Stomach (tissue), 19 donors: ENCODE measurements at places on chromosomes 3 and 15. TPM values are rescaled to one million over a fixed set of nuclear protein-coding genes. Genes with fewer than 3 reads are reported as not detected.

IL17RC gene
- 284 TPM for total RNA-seq

RTP3 gene
- not detected for total RNA-seq

ZDHHC19 gene
- not detected for total RNA-seq

GNAT1 gene
- total RNA-seq, result not detected

DNA sequence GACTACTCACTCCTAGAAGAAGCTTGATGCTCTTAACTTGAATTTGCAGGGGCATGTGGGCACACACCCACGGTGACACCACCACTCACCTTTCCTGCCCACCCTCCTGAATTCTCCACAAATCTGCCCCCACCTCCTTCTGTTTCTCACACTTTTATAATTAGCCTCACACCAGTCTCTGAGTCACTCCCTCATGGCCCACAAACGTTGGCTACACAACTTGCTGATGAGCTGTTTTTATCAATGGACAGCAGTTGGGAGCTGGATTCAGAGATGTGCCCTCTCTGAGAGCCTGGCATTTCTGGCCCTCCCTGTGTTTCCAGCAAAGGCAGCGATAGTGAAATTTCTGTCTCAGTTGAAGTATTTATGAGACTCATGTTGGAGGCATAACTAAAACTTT, 1.3 kb downstream of the COLQ start:
- no peak for DNase-seq
- H3K27me3 ChIP-seq, result no peaks in the 10 kb centered on the region
- no peak overlapping the region for H3K27ac ChIP-seq
- no peaks in the 10 kb centered on the region for H3K36me3 ChIP-seq

GRCh38 chr3:176447369-176447768, 749.9 kb downstream of the TBL1XR1 start:
- no peaks in the 10 kb centered on the region for H3K27me3 ChIP-seq
- no peak overlapping the region for H3K4me3 ChIP-seq
- H3K27ac ChIP-seq, result no peak overlapping the region
- H3K36me3 ChIP-seq, result no peaks in the 10 kb centered on the region
- no peak for DNase-seq
- H3K4me1 ChIP-seq, result no peaks in the 10 kb centered on the region

- peak overlapping the region; percentile 97 for H3K4me3 ChIP-seq
- H3K36me3 ChIP-seq, result peaks cover 21% of the 10 kb centered on the region
- no peaks in the 10 kb centered on the region for H3K27me3 ChIP-seq
- H3K27ac ChIP-seq, result peak overlapping the region; percentile 100
- peaks cover 50% of the 10 kb centered on the region for H3K4me1 ChIP-seq
Observed at GRCh38 chr3:9396301-9396631, 1.1 kb upstream of the SETD5 start.

DNA sequence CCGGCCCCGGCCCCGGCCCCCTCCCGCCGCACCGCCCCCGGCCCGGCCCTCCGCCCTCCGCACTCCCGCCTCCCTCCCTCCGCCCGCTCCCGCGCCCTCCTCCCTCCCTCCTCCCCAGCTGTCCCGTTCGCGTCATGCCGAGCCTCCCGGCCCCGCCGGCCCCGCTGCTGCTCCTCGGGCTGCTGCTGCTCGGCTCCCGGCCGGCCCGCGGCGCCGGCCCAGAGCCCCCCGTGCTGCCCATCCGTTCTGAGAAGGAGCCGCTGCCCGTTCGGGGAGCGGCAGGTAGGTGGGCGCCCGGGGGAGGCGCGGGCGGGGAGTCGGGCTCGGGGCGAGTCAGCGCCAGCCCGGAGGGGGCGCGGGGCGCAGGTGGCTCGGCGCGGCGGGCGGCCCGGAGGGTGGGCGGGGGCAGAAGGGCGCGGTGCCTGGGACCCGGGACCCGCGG, 352 bp downstream of the CHRD start:
- DNase-seq, result peak; percentile 91
- peak overlapping the region; percentile 79 for H3K27ac ChIP-seq

DNA sequence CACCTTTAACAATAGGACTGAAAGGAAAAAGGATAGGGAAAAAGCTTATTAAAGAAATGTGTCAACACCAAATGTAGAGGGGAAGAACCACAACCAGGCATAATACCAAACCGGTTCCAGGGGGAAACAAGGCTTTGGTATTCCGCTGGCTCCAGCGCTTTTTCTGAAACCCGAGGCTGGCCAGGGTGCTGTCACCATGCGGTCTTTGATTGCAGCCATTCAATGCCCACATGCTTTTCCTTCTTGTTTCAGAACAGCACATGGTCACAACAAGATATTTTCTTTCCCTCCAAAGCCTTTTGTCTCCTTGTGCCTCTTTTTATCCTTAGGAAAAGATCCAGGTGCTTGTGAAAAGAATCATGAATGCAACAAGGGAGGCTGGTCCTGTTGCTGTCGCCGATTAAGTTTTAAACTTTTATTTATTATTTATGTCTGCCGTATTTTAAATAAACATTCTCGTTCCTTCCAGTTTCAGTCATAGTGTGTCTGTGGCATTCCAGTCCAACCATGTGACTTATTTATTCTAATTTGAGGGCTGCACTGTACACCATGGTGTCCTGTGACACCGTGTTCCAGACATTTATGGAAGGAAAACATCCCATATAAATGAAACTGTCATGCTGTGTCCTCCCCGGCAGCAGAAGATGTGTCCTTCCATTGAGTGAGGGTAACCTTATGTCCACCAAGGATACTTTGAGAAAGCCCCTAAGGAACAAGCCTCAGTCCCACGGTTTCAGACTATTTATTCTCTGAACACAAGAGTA, 41.1 kb downstream of the CCK start:
- peaks cover 6% of the 10 kb centered on the region for H3K4me1 ChIP-seq
- H3K27ac ChIP-seq, result peak overlapping the region; percentile 17
- no peaks in the 10 kb centered on the region for H3K27me3 ChIP-seq

DNA sequence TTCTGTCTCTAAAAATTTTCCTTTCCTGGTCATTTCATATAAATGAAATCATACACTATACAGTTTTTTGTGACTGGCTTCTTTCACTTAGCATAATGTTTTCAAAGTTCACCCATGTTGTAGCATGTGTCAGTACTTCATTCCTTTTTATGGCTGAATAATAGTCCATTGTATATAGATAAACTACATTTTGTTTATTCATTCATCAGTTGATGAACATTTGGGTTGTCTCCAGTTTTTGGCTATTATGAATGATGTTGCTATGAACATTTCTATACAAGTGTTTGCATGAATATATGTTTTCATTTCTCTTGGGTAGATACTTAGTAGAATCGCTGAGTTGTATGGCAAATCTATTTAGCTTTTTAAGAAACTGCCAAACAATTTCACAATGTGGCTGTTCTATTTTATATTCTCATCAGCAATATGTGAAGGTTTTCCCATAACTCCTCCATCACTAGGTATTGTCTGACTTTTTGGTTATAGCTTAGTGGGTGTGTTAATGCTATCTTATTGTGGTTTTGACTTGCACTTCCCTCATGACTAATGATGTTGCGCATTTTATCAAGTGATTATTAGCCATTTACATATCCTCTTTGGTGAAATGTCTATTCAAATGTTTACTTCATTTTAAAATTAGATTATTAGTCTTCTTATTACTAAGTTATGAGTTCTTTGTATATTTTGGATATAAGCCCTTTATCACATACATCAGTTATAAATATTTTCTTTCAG, 21.7 kb upstream of the AP4E1 start:
- H3K27me3 ChIP-seq, result no peaks in the 10 kb centered on the region
- DNase-seq, result no peak
- H3K36me3 ChIP-seq, result no peaks in the 10 kb centered on the region
- no peak overlapping the region for H3K27ac ChIP-seq
- H3K4me3 ChIP-seq, result no peak overlapping the region
